ENCODE measurements at places on chromosomes 7 and 10. TPM values are rescaled to one million over a fixed set of nuclear protein-coding genes. Genes with fewer than 3 reads are reported as not detected.

DNA sequence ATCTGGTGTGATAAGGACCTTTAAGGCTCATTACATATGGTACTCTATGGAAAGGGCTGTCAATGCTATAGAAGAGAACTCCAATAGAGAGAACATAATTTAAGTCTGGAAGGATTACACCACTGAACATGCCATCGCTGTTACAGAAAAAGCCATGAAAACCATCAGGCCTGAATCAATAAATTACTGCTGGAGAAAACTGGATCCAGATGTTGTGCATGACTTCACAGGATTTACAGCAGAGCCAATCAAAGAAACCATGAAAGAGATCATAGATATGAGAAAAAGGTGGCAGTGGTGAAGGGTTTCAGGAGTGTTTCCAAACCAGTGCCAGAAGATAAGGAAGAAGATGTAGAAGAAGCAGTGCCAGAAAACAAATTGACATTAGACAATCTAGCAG is 18.9 kb upstream of the GPR22 start:
- H3K27ac ChIP-seq: no peak overlapping the region
- DNase-seq: no peak
- H3K4me1 ChIP-seq: no peaks in the 10 kb centered on the region
- H3K36me3 ChIP-seq: no peaks in the 10 kb centered on the region
- no peak overlapping the region for H3K4me3 ChIP-seq
- H3K27me3 ChIP-seq: no peaks in the 10 kb centered on the region

GRCh38 chr7:2654059-2654458 is 22.3 kb downstream of the TTYH3 start:
- peaks cover 90% of the 10 kb centered on the region for H3K36me3 ChIP-seq
- no peak overlapping the region for H3K4me3 ChIP-seq
- no peaks in the 10 kb centered on the region for H3K27me3 ChIP-seq

DNA sequence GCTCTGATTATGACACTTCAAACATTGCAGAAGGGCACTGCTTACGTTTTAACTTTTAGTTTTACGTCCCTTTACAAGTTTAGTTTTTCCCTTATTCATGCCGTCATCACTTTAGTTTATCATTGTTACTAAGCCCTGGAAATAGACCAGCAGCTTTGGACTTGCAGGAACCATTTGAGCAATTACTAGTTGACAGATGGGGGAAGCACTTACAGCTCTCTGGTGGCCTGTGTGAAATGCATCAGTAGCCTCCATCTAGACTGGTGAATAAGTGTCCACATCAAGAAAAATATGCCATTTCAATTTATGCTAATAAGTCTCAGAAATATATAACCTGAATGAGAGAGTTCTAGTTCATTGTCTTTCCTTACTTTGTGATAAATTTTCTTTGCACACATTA is 194.9 kb upstream of the GRM3 start:
- no peaks in the 10 kb centered on the region for H3K36me3 ChIP-seq
- no peak for DNase-seq
- no peaks in the 10 kb centered on the region for H3K4me1 ChIP-seq
- H3K27ac ChIP-seq: no peak overlapping the region
- no peaks in the 10 kb centered on the region for H3K27me3 ChIP-seq
- H3K4me3 ChIP-seq: no peak overlapping the region

DNA sequence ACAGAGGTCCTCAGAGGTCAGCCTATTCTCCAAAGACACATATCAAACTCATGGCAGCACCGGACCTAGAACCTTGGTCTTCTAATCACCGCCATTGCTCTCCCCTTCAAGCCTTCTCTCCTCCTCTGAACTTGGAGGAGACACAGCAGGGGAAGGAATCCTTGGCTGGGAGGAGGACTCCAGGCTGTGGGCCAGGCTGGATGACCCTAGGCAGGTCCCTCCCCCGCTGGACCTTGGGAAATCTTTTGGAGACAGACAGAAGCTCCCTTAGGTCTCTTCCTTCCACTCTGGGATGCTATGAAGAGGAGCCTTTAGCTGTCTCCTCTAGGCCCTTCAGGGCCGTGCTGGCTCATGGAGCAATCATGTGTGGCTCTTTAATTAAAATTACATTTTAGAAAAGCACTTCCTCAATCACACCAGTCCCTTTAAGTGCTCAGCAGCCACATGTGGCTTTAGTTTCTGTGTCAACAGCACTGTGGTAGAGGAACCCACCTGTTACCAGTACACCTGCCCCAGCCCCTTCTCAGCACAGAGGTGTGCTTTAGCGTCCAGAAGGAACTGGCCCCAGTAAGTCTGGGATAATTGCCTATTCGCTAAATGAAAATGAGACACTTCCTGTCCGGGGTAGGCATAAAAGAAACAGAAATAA is 238.2 kb downstream of the CELF2 start:
- no peaks in the 10 kb centered on the region for H3K27me3 ChIP-seq
- H3K4me3 ChIP-seq: no peak overlapping the region
- no peak for DNase-seq

DNA sequence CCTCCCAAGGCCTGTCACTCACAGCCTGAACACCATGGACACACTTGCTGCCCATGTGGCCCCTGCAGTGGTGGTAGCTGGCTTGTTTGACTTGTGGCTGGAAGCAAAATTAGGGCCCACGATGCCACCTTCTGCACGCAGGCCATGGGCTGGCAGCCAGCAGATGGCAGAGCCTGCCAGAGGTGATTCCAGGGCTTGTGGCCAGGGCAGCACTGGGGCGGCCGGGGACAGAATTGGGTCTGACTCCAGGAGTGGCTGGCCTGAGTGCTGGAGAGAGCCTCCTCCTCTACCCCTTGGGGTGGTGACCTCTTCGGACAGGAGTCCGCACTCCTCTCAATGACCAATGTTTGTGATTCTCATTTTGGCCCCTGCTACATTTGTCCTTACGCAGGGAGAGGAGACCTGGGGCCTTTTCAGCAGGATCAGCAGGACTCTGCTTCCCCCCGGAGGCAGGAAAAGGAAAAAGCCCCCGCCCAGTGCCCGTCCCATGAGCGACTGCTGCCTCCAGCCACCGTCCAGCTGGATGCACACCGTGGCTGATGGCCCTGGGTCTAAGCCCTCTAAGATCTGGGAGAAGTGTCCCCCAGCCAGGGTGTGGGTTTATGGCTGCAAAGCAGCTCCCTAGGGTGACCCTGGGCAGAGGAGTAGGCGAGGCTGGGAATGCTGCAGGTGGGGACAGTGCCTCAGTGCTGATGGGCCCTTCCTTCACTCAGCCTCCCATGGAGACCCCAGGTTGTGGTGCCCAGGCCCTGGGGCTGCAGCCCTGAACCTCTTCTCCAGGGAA is 26.5 kb downstream of the DNAJB12 start:
- H3K27ac ChIP-seq: no peak overlapping the region
- DNase-seq: no peak
- H3K36me3 ChIP-seq: no peaks in the 10 kb centered on the region
- peaks cover 76% of the 10 kb centered on the region for H3K4me1 ChIP-seq

DNA sequence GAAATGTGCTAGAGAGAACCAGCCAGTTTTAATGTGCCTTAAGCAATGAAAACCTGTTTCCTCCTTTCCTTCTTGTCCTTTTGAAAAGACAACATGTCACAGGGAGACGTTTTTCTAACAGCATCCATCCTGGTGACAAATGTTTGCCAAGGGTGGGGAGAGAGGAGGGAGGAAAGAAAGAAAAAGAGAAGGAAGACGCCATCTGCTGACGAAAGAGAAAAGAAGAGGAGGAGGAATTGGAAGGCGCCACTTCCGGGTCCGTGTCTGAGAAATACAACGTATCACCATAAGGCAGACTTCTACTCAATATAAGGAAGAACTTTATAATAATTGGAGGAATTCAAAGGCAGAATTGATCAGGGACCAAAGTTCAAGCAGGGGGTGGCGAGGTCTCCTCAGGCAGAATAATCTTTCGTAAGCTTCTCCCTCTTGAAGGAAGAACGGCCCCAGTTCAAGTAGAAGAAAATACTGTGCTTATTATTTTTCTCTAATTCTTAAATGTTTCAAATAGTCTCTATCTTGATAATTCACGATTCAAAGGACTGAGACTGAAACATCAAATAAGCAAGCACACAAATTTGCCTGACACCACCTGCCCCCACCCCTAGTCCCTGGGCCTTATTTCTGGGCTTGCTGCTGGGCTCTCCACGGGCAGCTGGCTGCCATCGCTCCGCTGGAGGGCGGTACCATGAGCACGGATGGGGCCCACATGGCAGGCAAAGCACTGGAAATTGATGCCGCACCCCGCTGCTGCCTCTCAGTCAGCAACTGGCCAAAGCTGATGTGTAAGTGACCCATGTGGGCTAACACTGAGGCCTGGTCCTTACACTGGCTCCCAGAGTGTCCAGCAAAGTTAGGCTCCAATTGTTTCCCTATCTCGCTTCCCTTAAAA is 273.7 kb upstream of the KLF14 start:
- peaks cover 49% of the 10 kb centered on the region for H3K4me1 ChIP-seq
- peak overlapping the region; percentile 29 for H3K27ac ChIP-seq
- no peak overlapping the region for H3K4me3 ChIP-seq
- H3K27me3 ChIP-seq: no peaks in the 10 kb centered on the region
- DNase-seq: peak; percentile 62

DNA sequence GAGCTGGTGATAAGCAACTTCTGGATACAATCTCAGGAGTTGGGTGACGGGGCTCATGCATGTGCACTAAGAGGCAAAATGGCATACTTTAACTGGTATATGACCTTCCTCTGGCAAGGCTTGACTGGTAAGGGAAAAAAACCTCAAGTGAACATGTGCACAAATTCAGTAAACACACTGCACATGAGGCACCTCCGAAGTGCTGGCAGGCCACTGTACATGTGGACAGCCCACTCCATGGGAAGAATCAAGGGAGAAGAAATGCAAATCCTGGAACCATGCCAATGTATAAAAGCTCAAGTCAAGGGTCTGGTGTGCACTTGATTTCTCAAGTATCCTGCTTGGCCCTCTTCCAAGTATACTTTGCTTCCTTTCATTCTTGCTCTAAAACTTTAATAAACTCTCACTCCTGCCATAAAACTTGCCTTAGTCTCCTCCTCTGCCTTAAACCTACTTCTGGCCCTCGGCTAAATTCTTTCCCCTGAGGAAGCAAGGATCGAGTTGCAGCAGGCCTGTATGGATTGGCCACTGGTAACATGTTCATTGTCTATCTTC is 167.2 kb downstream of the RAMP3 start:
- H3K27me3 ChIP-seq: no peaks in the 10 kb centered on the region
- H3K4me3 ChIP-seq: no peak overlapping the region
- no peaks in the 10 kb centered on the region for H3K36me3 ChIP-seq
- no peak overlapping the region for H3K27ac ChIP-seq
- no peak for DNase-seq

GRCh38 chr7:25665374-25665773 is 437.1 kb upstream of the NPVF start:
- DNase-seq: no peak
- H3K4me1 ChIP-seq: no peaks in the 10 kb centered on the region
- no peak overlapping the region for H3K27ac ChIP-seq
- H3K4me3 ChIP-seq: no peak overlapping the region

DNA sequence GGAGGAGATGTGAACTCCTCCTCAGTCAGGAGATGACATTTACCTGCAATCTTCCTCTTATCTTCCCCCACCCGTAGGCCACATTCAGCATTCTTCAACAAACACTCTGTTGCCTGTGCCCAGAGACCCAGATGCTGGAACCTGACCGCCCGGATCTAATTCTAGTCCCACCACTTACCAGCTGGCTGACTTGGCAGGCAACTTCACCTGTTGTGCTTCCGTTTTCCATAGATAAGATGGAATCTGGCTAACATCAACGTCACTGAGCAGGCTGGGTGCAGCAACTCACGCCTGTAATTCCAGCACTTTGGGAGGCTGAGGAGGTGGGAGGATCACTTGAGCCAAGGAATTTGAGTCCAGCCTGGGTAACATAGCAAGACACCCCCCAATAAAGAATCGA is 21.3 kb upstream of the FXYD4 start:
- peaks cover 13% of the 10 kb centered on the region for H3K4me1 ChIP-seq
- peaks cover 23% of the 10 kb centered on the region for H3K27me3 ChIP-seq
- no peaks in the 10 kb centered on the region for H3K36me3 ChIP-seq

GRCh38 chr7:43906331-43907010 is at the start of gene URGCP:
TSS of gene URGCP (minus strand) at chr7:43906596. CDS start at chr7:43906575, 21 bp downstream.
- H3K4me3 ChIP-seq: peak within 1 kb of the TSS; percentile 36
- peaks cover 9% of the 10 kb centered on the region for H3K4me1 ChIP-seq
- no peaks in the 10 kb centered on the region for H3K36me3 ChIP-seq
- H3K27ac ChIP-seq: no peak within 1 kb of the TSS

- no peaks in the 10 kb centered on the region for H3K27me3 ChIP-seq
- peaks cover 2% of the 10 kb centered on the region for H3K4me1 ChIP-seq
- DNase-seq: no peak
- no peak overlapping the region for H3K27ac ChIP-seq
- no peak overlapping the region for H3K4me3 ChIP-seq
Observed at GRCh38 chr10:120506674-120507073, 49.6 kb downstream of the PLPP4 start.

DNA sequence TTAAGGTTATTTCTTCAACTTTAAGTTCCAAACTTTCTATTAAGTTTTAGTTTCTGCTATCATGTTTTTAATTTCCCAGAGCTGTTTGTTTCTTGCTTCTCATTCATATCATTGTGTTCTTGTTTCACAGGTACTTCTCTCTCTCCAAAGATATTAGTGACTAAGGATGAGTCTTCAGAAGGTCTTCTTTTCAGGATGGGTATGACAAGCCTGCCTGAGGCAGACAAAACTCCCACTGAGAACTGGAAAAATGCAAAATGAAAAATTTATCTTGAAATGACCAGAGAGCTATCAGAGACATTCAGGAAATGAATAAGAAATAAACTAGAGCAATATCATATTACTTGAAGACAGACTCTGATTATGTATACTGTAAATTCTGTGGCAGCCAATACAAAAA is 110.8 kb upstream of the EGFR start:
- DNase-seq: no peak
- no peak overlapping the region for H3K4me3 ChIP-seq
- H3K27me3 ChIP-seq: no peaks in the 10 kb centered on the region
- no peak overlapping the region for H3K27ac ChIP-seq
- no peaks in the 10 kb centered on the region for H3K36me3 ChIP-seq

DNA sequence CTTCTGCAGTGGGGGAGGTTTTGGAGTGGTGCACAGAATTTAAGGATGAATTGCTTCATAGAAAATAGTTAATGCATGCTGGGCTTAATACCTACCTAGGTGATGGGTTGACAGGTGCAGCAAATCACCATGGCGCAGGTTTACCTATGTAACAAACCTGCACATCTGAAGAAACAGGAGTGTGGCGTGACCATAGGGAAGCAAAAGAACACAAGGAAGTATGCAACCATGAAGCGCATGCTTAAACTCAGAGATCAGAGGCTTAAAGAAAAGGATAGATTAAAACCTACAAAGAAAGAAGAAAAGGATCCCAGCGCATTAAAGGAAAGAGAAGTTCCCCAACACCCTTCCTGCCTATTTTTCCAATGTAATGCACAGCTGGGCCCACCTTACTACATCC is 22.0 kb downstream of the CCDC126 start:
- no peak overlapping the region for H3K4me3 ChIP-seq
- DNase-seq: no peak
- H3K36me3 ChIP-seq: no peaks in the 10 kb centered on the region
- no peaks in the 10 kb centered on the region for H3K27me3 ChIP-seq
- no peaks in the 10 kb centered on the region for H3K4me1 ChIP-seq

GRCh38 chr10:128779416-128779815 is 653.2 kb upstream of the MKI67 start:
- H3K27me3 ChIP-seq: no peaks in the 10 kb centered on the region
- H3K4me3 ChIP-seq: no peak overlapping the region
- H3K27ac ChIP-seq: no peak overlapping the region
- no peaks in the 10 kb centered on the region for H3K4me1 ChIP-seq
- no peak for DNase-seq
- no peaks in the 10 kb centered on the region for H3K36me3 ChIP-seq

CRTAC1 gene
- not detected for polyA plus RNA-seq

PDK4 gene
- 26.0 TPM for polyA plus RNA-seq

ATP6V0E2 gene
- 13.3 TPM for polyA plus RNA-seq

CCDC7 gene
- polyA plus RNA-seq: 2.0 TPM

BTBD16 gene
- not detected for polyA plus RNA-seq

All from CD14-positive monocyte (primary cell).